NCI-H1105 (cell line): ENCODE measurements at places on chromosomes 3 and 15.

DNA sequence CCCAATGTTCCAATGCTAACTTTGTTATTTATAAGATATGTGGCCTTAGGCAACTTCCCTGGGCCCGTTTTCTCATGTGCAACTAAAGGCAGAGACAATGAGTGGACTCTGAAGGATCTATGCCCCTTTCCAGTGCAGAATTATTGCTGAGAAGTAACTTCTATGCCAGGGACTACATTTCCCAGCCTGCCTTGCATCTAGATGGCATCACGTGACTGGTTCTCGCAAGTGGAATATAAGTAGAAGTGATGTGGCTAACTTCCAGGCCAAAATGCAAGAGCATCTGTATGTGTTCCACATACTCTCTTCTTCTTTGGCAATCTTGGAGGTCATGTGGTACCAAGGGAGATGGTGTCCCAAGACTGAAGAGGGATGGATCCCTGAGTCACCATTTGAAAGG, 674.4 kb downstream of the NTRK3 start:
- DNase-seq = no peak

- no peak for DNase-seq
These were observed 307.2 kb upstream of the TRIM42 start for GRCh38 chr3:140370686-140371085.

GRCh38 chr3:40720863-40721262, 196.1 kb downstream of the ZNF621 start:
- DNase-seq = no peak

DNA sequence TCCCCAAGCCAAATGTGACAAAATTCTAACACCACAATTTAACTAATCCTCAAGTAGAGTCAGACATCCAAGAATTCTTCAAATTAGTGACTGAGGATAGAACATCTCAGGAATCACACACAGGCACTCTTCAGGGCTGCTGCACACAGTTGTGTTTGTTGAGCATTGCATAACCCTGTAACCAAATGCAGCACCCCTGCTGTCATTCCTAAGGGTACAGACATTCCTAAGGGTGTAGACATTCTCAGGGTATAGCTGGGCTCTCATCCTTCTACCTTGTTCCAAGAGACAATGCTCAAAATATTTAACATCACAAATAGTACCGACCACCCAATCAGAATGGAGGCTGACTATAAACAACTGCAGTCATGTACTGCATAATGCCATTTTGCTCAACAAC, 107.1 kb upstream of the UBE2E2 start:
- DNase-seq = no peak

DNA sequence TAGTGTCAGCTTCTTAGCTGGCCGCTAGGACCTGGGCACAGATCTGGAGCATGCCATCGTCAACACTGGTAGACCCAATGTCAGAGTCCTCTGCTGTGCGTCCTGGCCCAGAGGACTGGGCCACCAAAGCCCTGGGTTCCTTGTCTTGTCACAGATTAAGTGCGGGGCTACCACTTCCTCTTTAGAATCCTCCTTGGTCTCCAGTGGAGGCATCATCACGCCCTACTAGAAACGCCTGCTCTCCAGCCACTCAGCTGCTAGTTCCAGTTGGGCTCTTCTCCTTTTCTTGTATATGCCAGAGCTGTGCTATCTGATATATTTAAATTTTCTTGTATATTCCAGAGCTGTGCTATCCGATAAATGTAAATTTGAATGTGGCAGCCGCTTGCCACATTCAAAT, 11.2 kb downstream of the PPCDC start:
- no peak for DNase-seq

DNA sequence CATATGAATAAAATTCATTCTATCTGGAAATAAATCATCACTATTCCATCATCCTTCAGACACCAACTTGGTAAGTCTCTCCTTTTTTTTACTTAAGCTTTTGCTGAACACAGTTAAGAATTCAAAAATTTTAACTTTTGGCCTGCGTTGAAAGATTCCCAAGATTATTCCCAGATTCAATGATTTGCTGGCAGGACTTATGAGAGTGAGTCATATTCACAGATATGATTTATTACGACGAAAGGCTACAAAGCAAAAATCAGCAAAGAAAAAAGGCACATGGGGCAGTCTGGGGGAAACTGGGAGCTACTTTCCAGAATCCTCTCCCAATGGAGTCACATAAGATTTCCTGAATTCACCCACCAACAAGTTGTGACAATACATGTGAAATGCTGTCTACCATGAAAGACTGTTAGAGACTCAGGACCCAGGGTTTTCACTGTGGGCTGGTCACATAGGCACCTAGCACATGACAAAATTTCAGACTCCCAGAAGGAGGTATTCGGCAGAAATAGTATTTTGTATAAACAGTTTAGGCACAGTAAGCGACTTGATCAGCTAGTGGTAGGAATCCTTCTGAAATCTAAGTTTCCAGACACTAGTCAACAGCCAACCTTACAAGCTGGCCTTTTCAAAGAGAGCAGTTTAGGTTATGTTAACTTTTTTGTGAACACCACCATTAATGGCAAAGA, 82.1 kb downstream of the DLG1 start:
- DNase-seq = no peak

DNA sequence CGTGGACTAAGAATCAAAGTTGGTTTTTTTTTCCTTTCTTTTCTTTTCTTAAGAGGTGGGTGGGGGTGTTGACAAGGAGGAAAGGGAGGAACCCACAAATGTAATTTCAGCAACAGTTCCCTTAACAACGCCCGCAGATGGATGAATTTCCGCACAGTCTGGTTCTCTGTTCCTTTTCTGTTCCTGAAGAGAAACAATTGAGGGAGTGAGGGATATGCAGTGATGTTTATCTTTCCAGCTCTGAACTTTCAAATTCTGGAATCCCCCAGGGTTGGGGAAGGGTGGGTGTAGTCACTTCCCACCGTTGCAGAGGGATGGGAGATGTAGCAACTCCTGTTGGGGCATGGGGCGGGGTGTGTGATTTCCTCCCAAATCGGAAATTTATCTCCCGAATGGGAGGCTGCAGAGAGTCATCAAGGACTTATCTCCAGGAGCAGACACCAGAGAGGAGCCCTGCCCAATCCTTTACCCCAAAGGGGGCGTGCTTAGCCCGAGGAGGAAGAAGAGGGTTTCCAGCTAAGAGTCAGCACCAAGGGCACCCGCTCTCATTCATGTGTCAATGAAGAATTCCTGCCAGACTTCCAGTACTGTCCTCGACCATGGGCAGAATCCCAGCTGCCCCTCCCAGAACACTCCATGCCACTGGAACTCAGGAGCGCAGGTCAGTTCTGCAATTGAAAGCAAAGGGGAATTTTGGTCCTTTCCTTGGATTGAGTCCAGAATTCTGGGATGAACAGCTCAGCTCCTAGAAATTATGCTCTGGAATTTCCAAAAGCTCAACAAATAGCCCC, 35.0 kb upstream of the CFAP161 start:
- DNase-seq = no peak

- no peak for DNase-seq
These were observed 240.4 kb downstream of the NSUN3 start for GRCh38 chr3:94303266-94303665.

- no peak for DNase-seq
These were observed 22.6 kb downstream of the MTHFS start for GRCh38 chr15:79874242-79874641.

DNA sequence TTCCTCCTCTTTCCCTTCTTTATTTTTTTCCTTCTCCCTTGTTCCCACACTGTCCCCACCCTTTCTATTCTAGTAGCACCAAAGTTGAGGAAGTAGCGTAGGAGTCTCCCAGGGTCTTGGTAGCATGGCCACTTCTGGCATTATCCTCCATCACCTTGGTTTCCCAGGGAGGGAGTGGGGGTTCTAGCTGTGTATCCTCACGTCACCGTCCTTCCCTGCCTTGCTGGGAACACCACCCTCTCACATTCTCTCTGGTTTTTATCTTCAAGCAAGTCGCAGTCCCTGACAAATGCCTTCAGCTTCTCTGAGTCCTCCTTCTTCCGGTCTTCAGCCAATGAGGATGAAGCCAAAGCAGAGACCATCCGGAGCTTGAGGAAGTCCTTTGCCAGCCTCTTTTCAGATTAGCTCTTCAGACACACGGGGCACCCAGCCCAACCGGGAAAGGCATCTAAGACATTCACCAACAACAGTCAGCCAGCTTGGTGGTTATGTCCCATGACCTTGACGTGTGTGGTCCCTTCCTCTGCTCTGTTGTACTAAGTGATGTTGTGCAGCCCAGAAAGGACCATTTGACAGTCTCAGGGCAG, 31.6 kb upstream of the TIMP4 start:
- no peak for DNase-seq

- no peak for DNase-seq
These were observed 28.9 kb upstream of the LPP start for GRCh38 chr3:188125076-188125475.

- DNase-seq = peak; percentile 63
These were observed 13.3 kb downstream of the GYG1 start for GRCh38 chr3:149004622-149005021.

- DNase-seq = no peak
These were observed 539.0 kb downstream of the FGF12 start for GRCh38 chr3:192188218-192188835.

DNA sequence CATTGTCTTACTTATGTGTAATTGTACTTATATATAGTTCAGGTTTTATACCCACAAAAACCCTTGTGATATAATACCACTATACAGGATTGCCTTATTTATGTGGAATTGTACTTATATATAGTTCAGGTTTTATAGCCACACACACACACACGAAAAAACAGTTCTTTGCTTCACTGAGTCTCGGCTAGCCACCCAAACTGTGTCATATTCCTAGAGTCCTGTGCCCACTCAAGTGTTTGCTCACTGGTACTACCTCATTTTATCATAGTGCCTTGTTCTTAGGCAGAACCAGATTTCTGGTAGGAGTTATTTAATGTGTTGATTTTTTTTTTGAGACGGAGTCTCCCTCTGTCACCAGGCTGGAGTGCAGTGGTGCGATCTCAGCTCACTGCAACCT, 12.5 kb downstream of the RASA2 start:
- no peak for DNase-seq

DNA sequence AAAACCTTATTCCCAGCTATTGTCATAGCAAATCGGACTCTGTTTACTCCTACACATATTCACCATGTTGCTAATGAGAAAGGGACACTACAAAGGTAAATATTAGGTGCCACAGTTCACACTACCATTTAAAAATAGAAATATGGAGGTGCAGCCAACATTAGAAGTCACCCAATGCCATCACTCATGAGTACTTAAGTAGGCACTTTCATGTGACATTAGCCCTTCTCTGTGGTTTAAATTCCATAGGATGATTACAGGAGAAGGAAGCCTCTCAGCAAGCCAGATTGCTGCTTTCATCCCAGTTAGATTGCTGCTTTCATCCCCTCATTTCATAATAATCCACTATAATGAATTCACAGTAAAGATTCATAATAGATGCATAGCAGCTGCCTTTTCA, 376.8 kb upstream of the ALCAM start:
- no peak for DNase-seq

DNA sequence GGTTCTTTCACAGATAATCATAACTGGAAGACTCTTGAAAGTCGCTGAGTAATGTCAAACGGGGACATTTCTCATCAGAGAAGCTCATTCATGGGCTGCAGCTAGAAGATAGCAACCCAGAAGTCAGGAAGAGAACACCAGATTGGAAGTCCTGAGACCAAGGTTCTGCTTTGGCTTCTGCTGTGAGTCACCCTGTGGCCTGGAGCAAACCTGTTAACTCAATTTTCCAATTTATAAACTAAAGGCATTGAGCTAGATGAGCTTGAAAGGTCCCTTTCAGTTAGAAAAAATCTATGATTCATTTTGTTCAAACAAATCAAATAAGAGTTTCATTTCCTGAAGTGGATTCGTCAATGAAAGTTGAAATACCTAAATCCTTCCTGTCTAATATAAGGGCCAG, 402.2 kb downstream of the EPHB1 start:
- DNase-seq = no peak

GRCh38 chr15:96264351-96264798, 66.1 kb upstream of the NR2F2 start:
- no peak for DNase-seq

DNA sequence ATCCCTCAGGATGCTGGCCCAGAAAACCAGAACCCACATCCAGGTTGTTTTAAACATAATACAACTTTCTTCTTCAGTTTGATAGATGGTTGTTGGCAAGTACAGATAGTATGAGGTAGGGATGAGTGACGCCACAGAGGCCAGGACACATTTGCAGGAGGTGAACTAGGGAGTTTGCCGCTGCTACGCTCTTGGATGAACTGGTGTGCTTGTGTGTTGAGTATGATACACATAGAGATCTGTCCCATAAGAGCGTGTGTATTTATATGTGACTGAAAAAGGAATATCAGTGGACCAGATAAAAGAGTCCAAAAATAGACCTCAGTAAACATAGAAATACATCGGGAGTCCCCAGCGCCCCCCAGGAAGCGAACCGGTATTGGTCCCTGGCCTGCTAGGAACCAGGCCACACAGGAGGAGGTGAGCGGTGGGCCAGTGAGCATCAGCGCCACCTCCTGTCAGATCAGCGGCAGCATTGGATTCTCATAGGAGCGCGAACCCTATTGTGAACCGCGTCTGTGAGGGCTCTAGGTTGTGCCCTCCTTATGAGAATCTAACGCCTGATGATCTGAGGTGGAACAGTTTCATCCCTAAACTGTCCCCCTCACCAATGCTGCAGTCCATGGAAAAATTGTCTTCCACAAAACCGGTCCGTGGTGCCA, 98.1 kb downstream of the LRRK1 start:
- DNase-seq = no peak

GRCh38 chr3:56667973-56668579, 15.0 kb downstream of the TASOR start:
- DNase-seq = no peak

- DNase-seq = no peak
These were observed 2.9 kb upstream of the NDN start for GRCh38 chr15:23690015-23690414.

GRCh38 chr3:122313281-122313680, 11.8 kb upstream of the CSTA start:
- no peak for DNase-seq

GRCh38 chr3:178083906-178084866, 452.1 kb upstream of the KCNMB2 start:
- DNase-seq = peak; percentile 57

GRCh38 chr15:95603802-95604201, 726.7 kb upstream of the NR2F2 start:
- no peak for DNase-seq

- no peak for DNase-seq
These were observed 117.3 kb upstream of the PLXND1 start for GRCh38 chr3:129723558-129724324.

- DNase-seq = no peak
These were observed 195.4 kb downstream of the ATP8B4 start for GRCh38 chr15:49923671-49924070.

- DNase-seq = no peak
These were observed 53.2 kb downstream of the TRA2B start for GRCh38 chr3:185884641-185885040.
